ENCODE measurements at places on chromosomes 7 and 10.

GRCh38 chr7:149615690-149616270 is 118.2 kb upstream of the ZNF746 start:
- DNase-seq: no peak

DNA sequence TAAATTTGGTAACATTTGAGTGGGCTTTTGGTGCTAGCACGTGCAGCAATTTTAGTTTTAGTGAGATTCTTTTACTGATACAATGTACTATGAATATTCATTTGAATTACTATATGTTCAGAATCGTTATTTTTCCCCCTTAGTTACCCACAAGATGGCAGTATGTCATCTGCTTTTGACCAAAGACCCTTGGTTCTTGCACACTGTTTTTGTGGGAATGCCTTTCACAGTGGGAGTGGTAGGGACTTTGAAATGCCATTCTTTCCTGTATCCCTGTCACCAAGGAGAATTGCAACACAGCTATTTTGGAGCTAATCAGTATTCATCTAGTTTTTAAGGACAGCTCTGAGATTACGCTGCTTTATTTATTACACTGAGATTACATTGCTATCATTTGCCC is 40.6 kb downstream of the SEC23IP start:
- peak; percentile 7 for DNase-seq

GRCh38 chr7:87226495-87226894 is 7.0 kb upstream of the TMEM243 start:
- DNase-seq: no peak

DNA sequence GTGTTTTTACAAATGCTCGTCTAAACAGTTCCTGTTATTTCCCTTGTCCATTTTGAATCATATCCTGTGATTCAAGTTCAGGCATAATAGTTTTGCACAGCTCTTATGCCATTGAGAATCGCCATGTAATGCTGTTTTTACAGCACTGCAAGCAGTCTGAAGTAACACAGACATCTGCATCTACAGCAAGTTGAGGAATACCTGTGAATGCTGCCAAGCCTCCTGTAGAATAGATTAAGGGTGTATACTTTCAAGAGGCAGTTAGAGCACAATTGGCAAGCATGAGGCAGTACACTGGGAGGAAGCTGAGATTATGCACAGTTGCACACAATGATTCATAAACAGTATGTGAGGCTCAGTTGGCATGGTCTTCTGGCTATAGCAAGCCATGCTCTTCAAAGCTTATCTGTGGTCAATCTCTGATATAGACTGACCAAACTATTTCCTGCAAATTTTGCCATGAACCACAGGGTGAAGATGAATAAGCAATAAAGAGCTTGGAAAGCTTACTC is 121.9 kb upstream of the AKR1E2 start:
- DNase-seq: peak; percentile 78

DNA sequence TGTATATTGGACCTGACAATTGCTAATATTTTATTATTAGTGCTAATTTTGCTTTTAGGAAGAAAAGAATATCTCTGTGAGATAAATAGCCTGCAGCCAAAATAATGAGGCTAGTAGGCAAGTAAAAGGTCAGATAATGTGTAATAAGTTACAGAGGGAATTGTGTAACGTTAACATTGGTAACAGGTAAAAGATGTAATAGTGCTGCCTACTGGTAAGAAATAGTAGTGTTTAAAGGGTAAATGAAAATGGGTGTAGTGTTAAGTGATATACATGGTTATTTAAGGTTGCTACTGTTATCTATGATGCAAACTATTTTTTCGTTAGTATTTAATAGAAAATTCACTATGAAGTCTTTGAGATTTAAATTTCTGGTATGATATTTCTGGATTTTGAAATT is 9.2 kb upstream of the FOXP2 start:
- no peak for DNase-seq

- DNase-seq: no peak
Measured at GRCh38 chr10:89153116-89153515, 54.0 kb downstream of the CH25H start.

DNA sequence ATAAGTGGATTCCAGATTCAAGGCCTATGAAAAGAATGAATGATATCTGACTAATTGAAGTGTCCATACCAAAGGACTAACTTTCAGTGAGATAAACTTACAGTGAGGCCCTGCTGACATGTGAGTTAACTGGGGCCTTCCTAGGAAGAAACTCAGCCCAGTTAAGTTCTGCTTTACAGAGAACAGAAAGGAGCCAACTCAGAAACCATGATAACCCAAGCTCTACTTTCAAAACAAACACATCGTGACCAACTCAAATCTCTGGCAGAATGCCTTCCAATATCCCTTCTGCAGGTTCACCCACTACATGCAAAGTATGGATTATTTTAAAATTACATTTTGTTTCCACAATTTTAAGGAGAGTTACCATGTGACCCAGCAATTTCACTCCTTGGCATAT is 75.8 kb upstream of the MRLN start:
- no peak for DNase-seq

GRCh38 chr10:113148901-113149300 is 198.9 kb downstream of the TCF7L2 start:
- DNase-seq: no peak

- no peak for DNase-seq
Measured at GRCh38 chr7:41882745-41883420, 180.0 kb upstream of the INHBA start.

- no peak for DNase-seq
Measured at GRCh38 chr10:108852211-108852610, 1071.1 kb downstream of the XPNPEP1 start.

DNA sequence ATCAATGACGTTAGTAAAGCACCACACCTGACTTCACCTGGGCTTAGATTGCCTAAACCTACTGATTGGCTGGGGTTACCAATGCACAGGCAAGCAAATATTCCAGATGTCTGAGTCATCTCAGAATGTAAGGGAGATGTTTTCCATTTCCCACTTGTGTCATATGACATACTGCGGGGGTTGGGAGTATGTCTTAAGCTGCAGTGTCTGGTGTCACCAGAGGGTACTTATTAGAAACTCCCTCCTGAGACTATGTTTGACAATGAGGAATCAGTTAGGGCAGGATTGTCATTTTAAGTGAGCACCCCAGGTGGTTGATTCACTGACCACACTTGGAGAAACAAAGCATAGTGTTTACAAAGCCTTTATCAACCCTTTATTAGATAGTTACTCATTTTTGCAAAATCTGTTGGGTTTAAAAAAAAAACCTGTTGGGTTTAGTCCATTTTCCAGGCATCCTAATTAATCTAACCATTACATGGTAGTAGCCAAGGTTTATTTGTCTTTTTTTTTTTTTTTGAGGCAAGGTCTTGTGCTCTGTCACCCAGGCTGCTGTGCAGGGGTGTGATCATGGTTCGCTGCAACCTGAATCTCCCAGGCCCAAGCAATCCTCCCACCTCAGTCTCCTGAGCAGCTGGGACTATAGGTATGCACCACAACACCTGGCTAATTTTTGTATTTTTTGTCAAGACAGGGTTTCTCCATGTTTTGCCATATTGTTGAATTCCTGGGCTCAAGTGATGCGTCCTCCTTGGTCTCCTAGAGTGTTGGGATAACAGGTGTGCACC is 72.5 kb downstream of the CDK6 start:
- DNase-seq: peak; percentile 88

- no peak for DNase-seq
Measured at GRCh38 chr7:56537477-56537876, 421.3 kb upstream of the NUPR2 start.

GRCh38 chr7:71286924-71287323 is 155.0 kb downstream of the GALNT17 start:
- no peak for DNase-seq

- peak; percentile 45 for DNase-seq
Measured at GRCh38 chr10:126569513-126570244, 100.8 kb downstream of the C10orf90 start.

- no peak for DNase-seq
Measured at GRCh38 chr10:118128675-118129074, 81.9 kb upstream of the RAB11FIP2 start.

DNA sequence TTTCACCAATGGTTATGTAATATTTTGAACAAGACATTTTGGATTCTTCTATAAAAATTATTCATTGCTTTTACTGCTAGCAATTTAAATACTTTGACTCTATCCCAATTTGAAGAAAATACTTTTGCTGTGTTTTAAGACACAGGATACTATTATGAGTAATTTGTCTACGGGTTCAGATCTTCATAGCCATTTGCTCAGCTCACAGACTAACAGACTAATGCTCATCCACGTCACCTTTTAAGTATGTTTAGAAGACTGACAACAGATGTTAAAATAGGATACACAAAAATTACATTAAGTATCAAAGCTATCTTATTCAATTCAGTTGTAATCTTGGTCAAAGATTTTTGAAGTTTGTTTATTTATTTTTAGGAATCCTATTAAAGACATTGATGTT is 251.3 kb upstream of the CHRM2 start:
- DNase-seq: no peak

Measured in urothelium cell line (cell line).